ENCODE measurements at places on chromosomes 11 and 22. TPM values are rescaled to one million over a fixed set of nuclear protein-coding genes. Genes with fewer than 3 reads are reported as not detected.

DNA sequence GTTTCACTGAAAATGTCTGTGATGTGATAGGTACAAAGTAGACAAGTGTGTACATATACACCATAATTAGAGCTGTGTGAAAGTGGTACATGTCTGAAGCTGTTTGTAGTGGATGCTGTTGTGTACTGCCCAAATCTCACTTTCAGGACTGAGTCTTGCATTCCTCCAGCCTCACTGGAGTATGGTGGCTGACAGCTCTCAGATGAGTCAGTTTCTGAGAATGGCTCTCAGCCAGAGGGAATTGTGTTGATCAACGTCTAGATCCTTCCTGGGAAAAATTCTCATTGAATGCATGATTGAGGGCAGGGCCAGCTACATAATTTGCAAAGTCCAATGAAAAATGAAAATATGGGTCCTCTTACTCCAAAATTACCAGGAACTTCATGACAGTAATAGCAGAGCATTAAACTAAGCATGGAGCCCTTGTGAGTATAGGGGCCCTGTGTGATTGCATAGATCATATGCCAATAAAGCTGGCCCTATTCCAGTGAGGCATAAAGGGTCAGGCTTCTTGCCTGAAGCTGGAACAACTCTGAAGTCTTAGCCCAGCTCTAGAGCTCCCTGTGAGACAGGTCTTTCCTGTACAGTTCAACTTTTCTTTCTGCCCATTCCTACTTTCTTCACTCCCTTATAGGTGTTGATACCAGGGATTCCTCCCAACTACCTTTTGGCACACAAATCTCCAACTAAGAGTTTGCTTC lies 10.8 kb upstream of the CYP2R1 start:
- no peak for DNase-seq

DNA sequence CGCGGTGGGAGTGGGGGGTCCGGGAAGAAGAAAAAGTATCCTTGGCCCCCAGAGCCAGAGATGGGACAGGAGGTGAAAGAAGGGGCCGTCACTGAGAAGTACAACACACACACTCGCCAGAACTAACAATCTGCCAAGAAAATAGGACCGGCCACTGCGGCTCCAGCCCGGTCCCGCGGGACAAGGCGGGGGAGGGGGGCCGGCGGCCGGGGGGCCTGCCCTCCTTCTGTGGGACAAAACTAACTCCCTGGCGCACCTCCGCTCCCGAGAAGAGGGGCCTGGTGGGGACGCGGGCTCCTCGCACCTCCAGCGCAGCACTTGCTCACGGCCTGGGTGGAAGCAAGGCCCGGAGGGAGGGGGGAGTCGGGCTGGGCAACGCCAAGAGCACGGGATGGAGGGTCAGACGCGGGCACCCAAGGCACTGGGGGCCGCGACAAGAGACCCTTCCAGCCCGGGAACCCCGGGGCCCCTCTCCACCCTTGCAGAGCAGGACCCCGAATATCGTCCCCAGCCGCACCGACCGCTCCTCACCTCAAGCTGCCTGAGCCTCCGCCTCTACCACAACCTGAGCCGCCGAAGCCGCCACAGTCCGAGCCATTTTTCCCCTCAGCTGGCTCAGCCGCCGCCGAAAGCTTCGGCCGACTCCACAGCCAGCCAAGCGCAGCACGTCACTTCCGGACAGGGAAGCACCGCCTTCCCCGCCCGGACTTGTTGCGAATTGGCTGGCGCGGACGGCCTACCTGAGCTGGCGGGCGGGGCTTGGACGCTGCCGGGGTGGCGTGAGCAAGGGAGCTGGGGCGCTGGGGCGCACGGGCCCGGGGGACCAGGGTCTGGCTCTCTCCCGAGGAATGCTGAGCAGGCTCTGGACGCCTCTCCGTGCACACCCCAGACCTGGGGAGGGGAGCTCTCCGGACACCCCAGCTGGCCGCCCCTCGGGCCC lies at the start of gene PIK3C2A:
PIK3C2A (minus strand) TSS at position 670 of the 940 bp plus-strand sequence. CDS start 38,245 bp downstream, outside the sequence.
- peak; percentile 99 for DNase-seq

GRCh38 chr11:30143098-30143705 lies 87.6 kb upstream of the FSHB start:
- no peak for DNase-seq

DNA sequence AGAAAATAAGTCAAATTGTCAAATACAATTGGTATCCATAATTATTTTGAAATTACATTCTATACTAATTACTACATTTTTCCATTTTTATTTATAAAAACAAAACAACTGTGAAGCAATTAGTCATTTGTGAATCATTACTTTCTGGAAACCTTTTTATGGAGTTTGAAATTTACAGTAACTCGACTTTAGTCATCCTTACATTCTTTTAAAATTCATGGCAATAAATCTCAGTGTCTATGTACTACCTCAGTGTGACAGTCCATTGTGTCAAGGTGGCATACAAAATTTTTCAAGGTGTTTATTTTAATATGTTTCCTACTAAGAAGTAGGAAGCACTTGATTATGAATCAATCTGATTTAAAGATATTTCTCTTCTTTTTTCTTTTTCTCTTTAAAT lies 1949.4 kb upstream of the RAG2 start:
- DNase-seq: no peak

DNA sequence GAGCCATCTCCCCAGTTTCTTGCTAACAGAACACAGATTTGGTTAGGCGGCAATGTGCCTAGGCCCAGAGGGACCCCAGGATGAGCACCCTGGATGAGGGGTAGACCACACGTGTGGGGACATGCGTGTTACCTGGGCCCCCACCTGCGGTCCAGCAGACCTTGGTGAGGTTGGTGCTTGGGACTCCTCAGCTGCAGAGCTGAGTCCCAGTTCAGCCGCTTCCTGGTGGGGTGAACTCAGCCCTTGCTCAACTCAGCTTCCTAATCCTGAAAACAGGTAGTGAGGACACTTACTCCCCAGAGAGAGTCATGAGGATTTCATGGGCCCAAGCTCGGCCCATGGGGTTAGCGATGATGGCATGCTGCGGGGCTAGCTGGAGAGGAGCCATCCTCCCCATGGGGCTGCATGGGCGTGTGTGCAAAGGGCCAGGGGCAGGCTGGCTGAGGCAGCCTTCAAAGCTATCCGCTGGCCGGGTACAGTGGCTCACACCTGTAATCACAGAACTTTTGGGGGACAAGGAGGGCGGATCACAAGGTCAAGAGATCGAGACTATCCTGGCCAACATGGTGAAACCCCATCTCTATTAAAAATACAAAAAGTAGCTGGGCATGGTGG lies 46.9 kb upstream of the SHISAL1 start:
- DNase-seq: peak; percentile 52

- DNase-seq: no peak
Measured at GRCh38 chr11:59175091-59175501, 3.2 kb downstream of the DTX4 start.

DNA sequence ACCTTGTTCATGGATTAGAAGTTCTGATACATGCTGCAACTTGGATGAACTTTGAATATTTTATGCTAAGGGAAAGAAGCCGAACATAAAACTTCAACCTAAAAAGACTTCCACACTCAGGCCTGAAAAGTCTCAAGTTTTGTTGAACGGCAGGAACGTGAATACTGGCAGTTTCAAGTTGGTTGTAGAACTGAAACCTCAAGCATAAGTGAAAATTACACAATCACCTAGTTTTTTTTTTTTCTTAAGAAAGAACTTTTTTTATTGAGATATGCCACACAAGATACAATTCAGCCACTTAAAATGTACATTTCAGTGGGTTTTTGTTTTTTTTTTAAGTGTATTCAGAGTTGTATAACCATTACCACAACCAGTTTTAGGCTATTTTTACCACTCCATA lies 50.8 kb upstream of the ADORA2A start:
- DNase-seq: no peak

DNA sequence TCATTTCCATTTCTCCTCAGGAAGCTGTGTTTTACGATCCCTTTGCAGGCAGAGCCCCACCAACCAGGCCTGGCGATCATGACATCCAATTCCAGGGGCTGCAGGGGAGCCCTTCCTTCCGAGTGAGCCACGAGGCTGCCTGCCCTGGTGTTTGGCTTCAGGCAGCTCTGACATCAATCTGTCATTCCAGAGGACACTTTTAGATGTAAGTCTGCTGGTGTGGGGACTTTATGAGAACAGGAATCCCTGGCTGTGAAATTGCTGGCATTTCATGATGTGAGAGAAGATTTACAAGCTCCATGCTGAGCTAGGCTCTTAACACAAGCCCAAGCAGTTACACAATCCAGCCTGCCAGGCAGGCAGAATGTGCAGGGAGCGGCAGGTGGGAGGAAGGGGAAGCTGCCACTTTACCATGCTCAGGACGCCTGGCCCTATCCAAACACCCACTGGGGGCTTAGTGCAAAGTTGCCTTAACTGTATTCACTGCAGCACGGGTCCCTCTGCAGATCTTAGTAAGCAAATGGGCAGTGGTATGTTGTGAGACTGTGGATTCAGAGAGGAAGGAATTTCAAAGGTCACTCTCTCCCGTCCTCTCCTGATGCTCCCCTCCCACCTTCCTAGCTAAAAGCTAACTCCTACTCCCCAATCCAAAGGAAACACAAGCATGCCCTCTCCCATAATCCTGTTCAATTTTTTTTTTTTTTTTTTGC lies 43.4 kb upstream of the MICAL2 start:
- DNase-seq: peak; percentile 80

- DNase-seq: no peak
Measured at GRCh38 chr11:85127349-85127748, 499.8 kb downstream of the DLG2 start.

GRCh38 chr11:79314906-79315689 lies 125.7 kb downstream of the TENM4 start:
- DNase-seq: no peak

GRCh38 chr11:70028147-70028855 lies 49.8 kb upstream of the ANO1 start:
- peak; percentile 49 for DNase-seq

DNA sequence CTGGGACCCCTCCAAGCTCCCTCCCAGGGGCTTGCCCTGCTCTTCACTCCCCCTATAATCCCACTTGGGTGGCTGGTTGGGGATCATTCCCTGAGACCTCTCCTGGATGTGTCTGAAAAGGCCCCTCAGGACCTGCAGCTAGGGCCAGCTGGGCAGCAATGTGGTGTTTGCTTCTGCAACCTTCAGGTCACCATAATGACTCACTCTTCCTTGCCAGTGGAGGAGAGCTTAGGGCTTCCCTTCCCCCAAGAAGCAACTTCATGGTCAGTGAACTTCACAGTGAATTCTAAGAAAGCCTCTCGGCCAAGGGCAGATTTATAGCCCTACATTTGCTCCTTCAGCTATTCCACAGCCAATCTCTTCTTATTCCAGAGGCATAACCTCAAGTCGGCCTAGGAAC lies 45.1 kb upstream of the TSPAN18 start:
- DNase-seq: no peak

GRCh38 chr11:122306831-122307391 lies 190.9 kb upstream of the BLID start:
- no peak for DNase-seq

- DNase-seq: peak; percentile 44
Measured at GRCh38 chr11:70063121-70063520, 15.0 kb upstream of the ANO1 start.

DNA sequence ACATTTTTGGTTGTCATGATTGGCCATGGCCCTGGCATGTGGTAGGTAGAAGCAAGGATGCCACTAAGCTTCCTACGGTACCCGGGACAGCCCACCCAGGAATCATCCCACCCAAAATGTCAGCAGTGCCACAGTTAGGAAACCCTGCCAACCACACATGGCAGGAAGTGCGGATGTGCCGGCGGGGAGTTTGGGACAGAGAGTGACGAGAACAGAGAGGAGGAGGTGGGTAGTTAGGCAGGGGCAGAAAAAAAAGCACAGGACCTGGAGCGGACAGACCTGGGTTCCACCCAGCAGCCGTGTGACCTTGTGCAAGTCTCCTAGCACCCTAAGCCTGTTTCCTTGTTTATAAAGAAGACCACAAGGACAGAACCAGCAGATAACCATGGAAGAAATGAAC lies 3.3 kb downstream of the SPI1 start:
- no peak for DNase-seq

DNA sequence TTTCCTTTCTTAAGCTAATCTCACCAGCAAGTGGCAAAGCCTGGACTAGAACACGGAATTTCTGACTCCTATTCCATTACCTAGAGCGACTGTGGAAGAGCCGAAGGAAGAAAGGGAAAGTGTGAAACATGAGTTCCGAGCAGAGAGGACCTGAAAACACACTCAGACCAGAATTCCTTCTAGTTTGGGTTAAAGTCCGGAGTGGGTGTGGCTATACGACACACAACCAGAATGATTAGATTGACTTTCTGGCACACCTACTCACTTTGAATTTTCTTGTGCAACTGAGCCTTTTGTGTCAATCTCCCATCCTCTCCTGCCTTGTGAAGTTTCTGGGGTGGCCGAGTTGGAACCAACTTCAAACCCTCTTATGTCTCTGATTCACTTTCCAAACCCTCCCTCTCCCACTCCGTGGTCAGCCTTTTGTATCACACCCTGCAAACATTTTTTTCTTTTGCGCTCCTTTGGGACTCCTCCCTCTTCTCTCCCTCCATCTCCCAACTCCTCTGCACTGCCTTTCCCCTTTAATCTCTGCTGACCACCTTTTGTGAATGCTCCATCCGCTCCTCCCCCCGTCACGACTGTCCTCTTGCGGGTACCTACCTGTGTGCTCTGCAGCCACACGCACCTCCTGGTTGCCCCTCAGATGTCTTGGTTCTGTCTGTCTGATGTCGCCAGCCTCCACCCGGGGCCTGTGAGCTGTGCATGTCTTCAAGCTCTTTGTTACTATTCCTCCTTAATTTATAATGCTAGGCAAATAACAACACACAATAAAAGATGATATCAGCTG lies 86.3 kb upstream of the BLID start:
- no peak for DNase-seq

- DNase-seq: no peak
Measured at GRCh38 chr22:31492151-31492550, 2.5 kb upstream of the EIF4ENIF1 start.

GRCh38 chr22:38314933-38315822 lies 2.1 kb downstream of the CSNK1E start:
- no peak for DNase-seq

- DNase-seq: no peak
Measured at GRCh38 chr11:43515090-43515489, 156.4 kb downstream of the TTC17 start.

GRCh38 chr22:45169591-45170466 lies 6.1 kb downstream of the NUP50 start:
- no peak for DNase-seq

DNA sequence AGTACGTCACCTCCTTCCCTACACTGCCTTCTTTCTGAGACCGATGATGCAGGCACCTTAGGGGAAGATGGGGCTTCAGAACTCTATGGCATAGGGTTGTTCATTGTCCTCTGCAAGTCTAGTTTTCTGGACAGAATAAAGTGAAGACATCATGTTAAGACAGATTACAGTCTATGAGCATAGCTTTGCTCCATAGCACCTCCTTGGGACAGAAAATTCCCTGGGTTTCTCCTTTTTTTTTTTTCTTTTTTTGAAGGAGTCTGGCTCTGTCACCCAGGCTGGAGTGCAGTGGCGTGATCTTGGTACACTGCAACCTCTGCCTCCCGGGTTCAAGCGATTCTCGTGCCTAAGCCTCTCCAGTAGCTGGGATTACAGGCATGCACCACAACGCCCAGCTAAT lies 119.8 kb upstream of the CADM1 start:
- DNase-seq: no peak

The HTR3A gene
- not detected for total RNA-seq

The ENTHD1 gene
- not detected for total RNA-seq

The BACE1 gene
- total RNA-seq: 35.6 TPM

The CARD10 gene
- total RNA-seq: 12.2 TPM

The SLC5A1 gene
- 14.8 TPM for total RNA-seq

The BIRC2 gene
- total RNA-seq: 56.9 TPM

The ROBO4 gene
- 2.5 TPM for total RNA-seq

The UEVLD gene
- total RNA-seq: 37.2 TPM

The MYOD1 gene
- not detected for total RNA-seq

The LDHAL6A gene
- not detected for total RNA-seq

The SNX32 gene
- 1.1 TPM for total RNA-seq

The SULT4A1 gene
- total RNA-seq: 0.47 TPM

Measured in suprapubic skin (tissue), 4 donors.